GM23338 (cell line): ENCODE measurements at places on chromosomes 4 and X. TPM values are rescaled to one million over a fixed set of nuclear protein-coding genes. Genes with fewer than 3 reads are reported as not detected.

Gene SHROOM3
- 59.7 and 73.5 TPM in 2 replicates for total RNA-seq

Gene HSPA4L
- total RNA-seq, result 4.2 and 6.6 TPM in 2 replicates

Gene ENOPH1
- total RNA-seq, result 105 and 131 TPM in 2 replicates

Gene SPANXB1
- total RNA-seq, result not detected in 2 replicates

DNA sequence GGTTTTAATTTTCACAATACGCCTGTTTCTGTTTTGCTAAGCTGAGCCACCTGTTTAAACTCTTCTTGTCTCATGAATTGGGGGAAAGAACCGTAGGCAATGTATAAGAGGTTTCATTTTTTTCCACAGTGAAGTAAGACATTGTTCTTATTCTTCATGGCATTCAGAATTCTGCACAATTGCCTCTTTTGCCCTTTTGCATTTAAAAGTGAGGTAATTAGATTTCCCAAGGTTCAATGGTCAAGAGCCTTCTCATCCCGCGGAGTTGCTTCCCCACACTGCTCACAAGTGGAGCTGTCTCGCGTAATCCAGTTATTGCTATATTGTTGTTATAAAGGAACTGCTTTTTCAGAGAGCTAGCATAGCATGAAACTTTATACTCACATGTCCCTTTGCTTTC lies 90.9 kb upstream of the SPRY1 start:
- DNase-seq, result no peak
- H3K27me3 ChIP-seq, result no peaks in the 10 kb centered on the region
- H3K27ac ChIP-seq, result no peak overlapping the region
- H3K4me1 ChIP-seq, result peaks cover 29% of the 10 kb centered on the region

DNA sequence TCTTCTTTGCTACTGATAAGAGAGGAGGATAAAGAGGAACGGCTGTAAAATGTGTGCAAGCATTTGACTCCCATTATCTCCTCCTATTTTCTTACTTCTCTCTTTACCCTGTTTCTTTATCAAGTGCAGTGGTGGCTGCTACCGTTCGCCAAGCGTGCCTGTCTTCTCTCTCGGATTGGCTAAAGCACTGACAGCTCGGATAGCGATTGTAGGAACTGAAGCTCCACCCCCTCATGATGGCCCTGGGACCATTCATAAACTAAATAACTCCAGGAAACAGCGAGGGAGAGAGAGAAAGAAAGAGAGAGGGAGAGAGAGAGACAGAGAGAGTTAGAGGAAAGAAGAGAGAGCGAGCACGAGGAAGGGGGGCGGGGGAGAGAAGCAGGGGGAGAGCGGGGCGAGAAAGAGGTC lies 305 bp upstream of the MAB21L2 start:
- H3K4me3 ChIP-seq, result peak overlapping the region; percentile 65
- peaks cover 90% of the 10 kb centered on the region for H3K27me3 ChIP-seq
- peak; percentile 88 for DNase-seq

DNA sequence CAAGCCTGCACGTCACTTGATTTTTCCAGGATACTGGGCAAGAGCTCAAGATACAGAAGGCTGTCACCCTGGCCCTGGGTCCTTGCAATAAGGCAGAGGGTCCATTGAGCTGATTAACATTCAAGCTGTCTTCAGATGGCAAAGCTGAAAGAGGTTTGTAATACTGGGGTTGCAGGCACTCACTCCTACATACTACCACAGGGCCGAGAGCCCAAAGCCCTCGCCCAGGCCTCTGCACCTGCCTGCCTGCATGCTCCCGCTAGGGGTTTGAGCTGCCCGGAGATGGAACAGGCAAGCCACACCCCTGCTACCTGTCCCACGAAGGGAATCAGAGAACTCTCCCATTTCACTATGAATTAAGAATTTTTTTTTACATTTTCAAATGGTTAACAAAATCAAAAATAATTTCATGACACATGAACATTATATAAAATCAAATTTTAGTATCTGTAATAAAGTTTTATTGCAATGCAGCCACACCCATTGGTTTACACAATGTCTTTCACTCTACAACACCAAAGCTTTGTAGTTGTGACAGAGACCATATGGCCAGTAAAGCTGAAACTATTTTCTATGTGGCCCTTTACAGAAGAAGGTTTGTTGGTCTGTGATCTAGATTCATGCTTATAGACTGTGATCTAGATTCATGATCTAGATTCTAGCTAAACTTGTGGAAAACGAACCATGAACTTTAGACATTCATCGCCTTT lies 530.4 kb upstream of the IGFBP7 start:
- H3K36me3 ChIP-seq, result no peaks in the 10 kb centered on the region
- no peak overlapping the region for H3K27ac ChIP-seq
- peak; percentile 9 for DNase-seq
- H3K4me3 ChIP-seq, result no peak overlapping the region
